ENCODE measurements at places on chromosomes 2 and 18. TPM values are rescaled to one million over a fixed set of nuclear protein-coding genes. Genes with fewer than 3 reads are reported as not detected.

DNA sequence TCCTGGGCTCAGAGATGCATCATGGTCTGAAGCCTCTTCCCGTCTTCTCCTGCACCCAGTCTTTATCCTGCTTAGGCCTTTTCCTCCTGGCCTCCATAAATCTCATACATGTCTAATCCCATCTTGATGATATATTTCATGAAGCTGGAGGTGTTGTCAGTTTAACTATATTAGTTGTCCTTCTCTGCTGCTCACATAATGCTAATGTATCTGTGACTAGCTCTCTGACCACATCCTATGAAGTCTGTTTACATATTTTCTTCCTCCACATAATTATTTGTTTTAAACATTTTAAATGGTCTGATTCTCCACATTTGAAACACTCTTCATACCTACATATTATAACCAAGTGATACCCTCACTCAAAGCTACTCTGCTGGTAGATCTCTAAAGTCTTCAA, 315.2 kb upstream of the RND3 start:
- H3K4me1 ChIP-seq, result peaks cover 12% of the 10 kb centered on the region
- H3K27ac ChIP-seq, result no peak overlapping the region
- no peaks in the 10 kb centered on the region for H3K27me3 ChIP-seq
- no peaks in the 10 kb centered on the region for H3K36me3 ChIP-seq
- no peak for DNase-seq

DNA sequence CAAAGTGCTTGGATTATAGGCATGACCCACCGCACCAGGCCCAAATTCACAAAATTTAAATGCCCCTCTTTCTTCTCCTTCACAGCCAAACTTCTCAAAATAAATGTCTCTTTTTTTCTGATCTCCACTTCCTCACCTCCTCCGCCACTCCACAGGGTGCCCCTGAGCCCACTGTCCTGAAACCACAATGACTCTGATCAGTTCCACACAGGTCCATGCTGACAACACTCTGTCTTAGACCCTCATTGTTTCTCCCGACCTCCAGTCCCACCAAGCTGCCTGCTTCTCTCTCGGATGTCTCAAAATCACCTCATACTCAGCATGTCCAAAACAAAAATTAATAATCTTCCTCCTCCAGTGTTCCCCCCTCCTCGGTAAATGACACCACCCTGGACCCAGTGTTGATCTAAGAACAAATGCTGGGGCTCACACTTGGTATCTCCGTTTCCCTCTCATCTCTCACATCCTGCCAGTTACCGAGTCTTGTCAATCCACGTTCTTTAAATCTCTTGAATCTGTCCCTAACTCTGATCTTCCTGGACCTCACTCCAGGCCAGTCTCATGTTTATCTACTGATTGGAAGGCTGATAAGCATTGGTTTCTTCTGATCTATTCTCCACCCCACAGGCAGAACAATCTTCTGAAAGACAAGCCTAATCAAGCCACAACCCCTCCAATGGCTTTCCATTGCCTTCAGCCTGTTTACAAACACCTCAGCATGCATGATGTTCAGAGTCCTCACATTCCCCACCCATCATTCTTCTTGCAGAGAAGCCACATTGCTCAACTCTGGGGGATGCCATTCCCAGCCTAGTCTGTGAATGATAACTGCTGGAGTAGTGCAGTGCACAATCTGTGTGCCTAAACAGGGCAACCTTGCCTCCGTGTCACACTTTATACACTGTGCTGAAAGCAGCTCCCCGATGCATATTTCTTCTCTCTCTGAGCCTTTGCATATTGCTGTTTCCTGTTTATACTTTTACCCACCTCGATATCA, 12.4 kb upstream of the ANKRD44 start:
- H3K4me1 ChIP-seq, result no peaks in the 10 kb centered on the region
- peaks cover 2% of the 10 kb centered on the region for H3K27me3 ChIP-seq
- peaks cover 4% of the 10 kb centered on the region for H3K36me3 ChIP-seq

DNA sequence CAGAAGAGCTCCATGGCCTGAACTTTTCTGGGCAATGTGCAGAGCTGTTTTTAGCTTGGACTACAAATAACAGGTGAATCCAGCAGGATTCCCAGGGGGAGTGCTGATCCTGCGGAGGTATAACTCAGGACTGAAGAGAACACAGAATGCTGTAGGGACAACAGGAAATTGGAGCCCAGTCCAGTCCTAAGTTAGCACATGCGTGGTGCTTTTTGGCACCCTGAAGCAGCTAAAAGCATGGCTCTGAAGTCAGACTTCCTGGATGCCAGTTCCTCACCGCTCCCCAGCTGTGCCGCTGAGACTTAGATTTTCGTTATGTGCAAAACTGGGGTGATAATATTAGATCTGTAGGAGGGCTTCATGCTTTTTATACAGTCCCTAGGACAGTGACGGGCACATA, 58.6 kb downstream of the GALR1 start:
- H3K4me1 ChIP-seq, result peaks cover 24% of the 10 kb centered on the region
- no peak for DNase-seq
- H3K4me3 ChIP-seq, result no peak overlapping the region
- H3K36me3 ChIP-seq, result peaks cover 5% of the 10 kb centered on the region
- no peak overlapping the region for H3K27ac ChIP-seq
- no peaks in the 10 kb centered on the region for H3K27me3 ChIP-seq

DNA sequence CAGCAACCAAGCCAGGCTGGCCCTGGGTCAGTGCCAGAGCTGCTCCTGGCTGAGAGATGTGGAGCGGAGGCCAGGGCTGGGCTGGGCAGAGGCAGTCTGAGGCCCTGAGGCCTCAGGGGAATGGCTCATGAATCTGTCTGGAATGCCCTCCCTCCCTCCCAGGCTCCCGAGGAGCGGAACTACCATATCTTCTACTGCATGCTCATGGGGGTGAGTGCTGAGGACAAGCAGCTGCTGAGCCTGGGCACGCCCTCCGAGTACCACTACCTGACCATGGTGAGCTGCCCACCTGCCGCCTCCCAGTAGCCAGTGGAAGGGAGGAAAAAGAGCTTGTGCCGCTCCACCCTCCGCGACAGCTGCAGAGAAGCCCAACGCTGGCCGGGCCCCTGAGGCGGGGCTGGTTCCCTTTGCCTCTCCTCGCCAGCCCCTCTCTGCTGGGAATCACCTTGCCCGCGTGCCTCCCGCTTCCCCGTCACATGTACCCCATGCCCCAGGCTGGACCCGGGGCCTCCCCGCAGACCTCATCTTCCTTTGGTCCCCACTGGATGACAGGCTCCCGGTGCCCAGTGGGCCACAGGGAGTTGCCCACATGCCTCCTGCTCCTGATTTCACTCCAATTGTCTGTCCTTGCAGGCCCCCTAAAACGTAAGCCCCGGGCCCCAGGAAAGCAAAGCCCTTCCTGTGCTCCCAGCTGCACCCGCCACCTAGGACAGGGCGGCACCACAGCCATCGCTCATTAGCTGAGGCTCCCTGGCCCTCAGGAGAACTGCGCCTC, 41.1 kb downstream of the MYO7B start:
- no peak overlapping the region for H3K4me3 ChIP-seq

DNA sequence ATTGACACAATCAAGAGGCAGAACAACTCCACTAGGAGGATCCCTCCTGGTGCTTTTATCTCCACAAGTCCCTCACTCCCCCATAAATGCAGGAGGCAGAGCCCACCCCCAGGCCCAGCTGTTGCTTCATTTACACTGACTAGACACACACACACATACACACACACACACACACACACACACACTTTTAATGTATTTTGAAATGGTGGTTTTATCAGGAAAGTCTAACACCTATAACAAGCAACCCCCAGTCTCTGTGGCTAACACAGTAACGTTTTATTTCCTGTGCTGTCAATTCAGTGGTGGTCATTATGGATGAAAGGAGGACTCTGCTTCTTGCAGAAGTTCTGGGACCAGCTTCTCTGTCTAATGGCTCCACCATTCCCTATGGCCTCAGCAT, 125.4 kb upstream of the FOSL2 start:
- DNase-seq, result no peak
- H3K27ac ChIP-seq, result no peak overlapping the region
- peaks cover 2% of the 10 kb centered on the region for H3K27me3 ChIP-seq
- no peaks in the 10 kb centered on the region for H3K36me3 ChIP-seq

- H3K36me3 ChIP-seq, result no peaks in the 10 kb centered on the region
- H3K27me3 ChIP-seq, result no peaks in the 10 kb centered on the region
- no peaks in the 10 kb centered on the region for H3K4me1 ChIP-seq
- no peak for DNase-seq
- no peak overlapping the region for H3K4me3 ChIP-seq
- H3K27ac ChIP-seq, result no peak overlapping the region
These were observed 59.5 kb downstream of the IRS1 start for GRCh38 chr2:226740039-226740648.

- peaks cover 30% of the 10 kb centered on the region for H3K4me1 ChIP-seq
- no peak for DNase-seq
- H3K36me3 ChIP-seq, result no peaks in the 10 kb centered on the region
- H3K4me3 ChIP-seq, result no peak overlapping the region
These were observed 492.5 kb downstream of the NR4A2 start for GRCh38 chr2:155839991-155840390.

- no peak overlapping the region for H3K4me3 ChIP-seq
- peaks cover 2% of the 10 kb centered on the region for H3K27me3 ChIP-seq
- DNase-seq, result peak; percentile 18
- H3K4me1 ChIP-seq, result peaks cover 2% of the 10 kb centered on the region
These were observed 1184.9 kb upstream of the CDH2 start for GRCh38 chr18:29361843-29362242.

GRCh38 chr2:96769814-96770213, 9.1 kb downstream of the CNNM4 start:
- H3K4me1 ChIP-seq, result peaks cover 20% of the 10 kb centered on the region
- peak overlapping the region; percentile 36 for H3K4me3 ChIP-seq
- H3K36me3 ChIP-seq, result no peaks in the 10 kb centered on the region
- DNase-seq, result peak; percentile 29

GRCh38 chr2:81396417-81397019, 1092.0 kb upstream of the LRRTM1 start:
- H3K4me3 ChIP-seq, result no peak overlapping the region
- H3K36me3 ChIP-seq, result no peaks in the 10 kb centered on the region
- no peaks in the 10 kb centered on the region for H3K4me1 ChIP-seq
- no peak for DNase-seq
- peaks cover 2% of the 10 kb centered on the region for H3K27me3 ChIP-seq

GRCh38 chr2:157810037-157810436, 66.1 kb downstream of the ACVR1 start:
- no peak overlapping the region for H3K27ac ChIP-seq
- peaks cover 25% of the 10 kb centered on the region for H3K4me1 ChIP-seq
- H3K4me3 ChIP-seq, result no peak overlapping the region
- no peaks in the 10 kb centered on the region for H3K36me3 ChIP-seq
- H3K27me3 ChIP-seq, result no peaks in the 10 kb centered on the region

DNA sequence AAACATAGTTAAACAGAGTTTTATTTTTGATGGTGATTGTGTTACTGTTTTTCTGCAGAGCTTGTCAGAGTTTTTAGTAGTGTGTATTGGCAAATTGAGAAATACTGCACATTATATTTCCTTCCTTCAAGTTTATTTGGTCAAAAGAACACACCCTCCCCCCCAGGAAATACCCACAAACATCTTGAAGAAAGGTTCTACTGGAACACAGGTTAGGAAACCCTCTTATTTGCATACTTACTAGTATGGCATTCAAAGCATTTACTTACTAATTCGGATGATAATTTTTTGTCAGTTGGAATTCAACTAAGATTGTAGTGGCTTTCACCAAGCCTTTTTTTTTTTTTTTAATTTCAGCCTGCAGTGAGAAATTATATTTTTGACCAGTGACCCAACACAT, 9.1 kb downstream of the CAB39 start:
- no peaks in the 10 kb centered on the region for H3K36me3 ChIP-seq
- H3K4me1 ChIP-seq, result peaks cover 15% of the 10 kb centered on the region
- no peak overlapping the region for H3K27ac ChIP-seq
- no peak for DNase-seq
- H3K27me3 ChIP-seq, result no peaks in the 10 kb centered on the region

- H3K27me3 ChIP-seq, result peaks cover 4% of the 10 kb centered on the region
- DNase-seq, result no peak
- no peak overlapping the region for H3K27ac ChIP-seq
- no peaks in the 10 kb centered on the region for H3K36me3 ChIP-seq
- peaks cover 5% of the 10 kb centered on the region for H3K4me1 ChIP-seq
- H3K4me3 ChIP-seq, result peak overlapping the region; percentile 98
These were observed 1.5 kb downstream of the SPOPL start for GRCh38 chr2:138503087-138503442.

DNA sequence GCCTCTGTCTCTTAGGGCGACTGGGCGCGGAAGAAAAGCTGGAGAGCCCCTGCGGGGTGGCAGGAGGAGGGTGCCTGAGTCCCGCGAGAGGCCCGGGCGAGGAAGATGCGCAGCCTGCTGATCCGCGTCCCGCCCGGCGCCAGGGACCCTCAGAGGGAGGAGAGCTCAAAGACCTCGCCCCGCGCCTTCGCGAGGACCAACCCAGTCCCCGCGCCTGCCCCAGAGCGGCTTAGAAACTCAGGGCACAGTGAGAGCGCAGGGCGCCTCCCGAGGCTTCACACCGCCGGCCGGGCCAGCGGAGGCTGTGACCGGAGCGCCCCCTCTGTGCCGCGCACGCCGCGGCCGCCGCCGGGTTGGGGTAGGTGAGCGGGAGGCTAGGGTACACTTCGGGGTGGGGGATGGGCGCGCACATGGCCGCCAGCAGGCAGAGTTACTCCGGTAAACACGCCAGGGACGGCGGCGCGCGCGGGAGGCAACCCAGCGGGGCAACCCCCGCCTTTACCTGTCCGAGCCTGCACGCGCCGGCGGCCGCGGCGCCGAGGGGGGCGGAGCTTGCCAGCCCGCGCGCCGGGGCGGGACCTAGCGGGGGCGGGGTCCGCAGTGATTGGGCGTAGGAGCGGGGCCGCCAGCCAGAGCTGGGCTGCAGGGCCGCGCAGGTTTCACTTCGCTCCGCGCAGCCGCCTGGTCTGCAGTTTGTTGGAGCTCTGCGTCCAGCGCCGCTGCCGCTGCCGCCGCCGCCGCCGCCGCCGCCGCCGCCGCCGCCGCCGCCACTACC, at the start of gene BCL2L11:
TSS of gene BCL2L11 (plus strand) at position 662 of the 775 bp plus-strand sequence. CDS start 2,832 bp downstream, outside the sequence.
- H3K4me3 ChIP-seq, result peak within 1 kb of the TSS; percentile 92
- peak; percentile 90 for DNase-seq
- no peak within 1 kb of the TSS for H3K27ac ChIP-seq
- no peaks in the 10 kb centered on the region for H3K36me3 ChIP-seq

- no peak overlapping the region for H3K4me3 ChIP-seq
- H3K36me3 ChIP-seq, result peaks cover 1% of the 10 kb centered on the region
- H3K27ac ChIP-seq, result no peak overlapping the region
- no peak for DNase-seq
- no peaks in the 10 kb centered on the region for H3K27me3 ChIP-seq
These were observed 53.0 kb upstream of the GALNT3 start for GRCh38 chr2:165847001-165847400.

AKAIN1 gene
- 14.1 TPM for total RNA-seq

EDAR gene
- total RNA-seq, result not detected

SERPINB4 gene
- not detected for total RNA-seq

DSG1 gene
- not detected for total RNA-seq

PSME4 gene
- total RNA-seq, result 87.6 TPM

CYB5A gene
- total RNA-seq, result 28.3 TPM

CCDC74B gene
- total RNA-seq, result 0.29 TPM

SPP2 gene
- not detected for total RNA-seq

Data from glutamatergic neuron (in vitro differentiated cells).